Fibroblast of skin of right biceps (primary cell): ENCODE measurements at places on chromosomes 13 and 19.

DNA sequence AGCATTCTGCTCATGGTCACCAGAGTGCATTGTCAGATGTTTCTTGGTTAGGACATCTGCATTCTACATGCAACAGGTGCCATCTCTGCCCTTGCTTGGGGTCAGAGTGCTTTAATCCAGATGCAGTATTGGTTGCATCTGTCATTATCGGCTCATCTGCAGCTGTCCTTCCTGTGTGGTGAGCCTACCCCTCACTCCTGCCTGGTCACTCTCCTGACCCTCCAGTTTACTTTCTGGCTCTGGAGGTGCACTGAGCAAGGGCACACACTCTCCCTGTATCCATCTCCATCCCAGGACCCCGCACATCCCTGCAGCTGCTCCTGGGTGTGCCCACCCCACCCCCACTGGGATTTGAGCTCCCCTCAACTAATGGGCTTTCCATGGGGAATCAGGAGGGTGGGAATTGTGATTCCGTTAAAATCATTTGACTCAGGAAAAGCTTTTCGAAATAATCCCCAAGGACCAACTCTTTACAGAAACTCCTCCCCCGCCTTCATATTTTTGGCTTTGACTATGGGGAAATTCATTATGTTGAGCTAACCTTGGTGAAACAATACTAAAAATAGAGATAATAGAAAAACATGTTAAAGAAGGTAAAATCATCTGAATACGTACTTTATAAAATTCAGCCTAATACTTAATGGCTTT is 70.2 kb downstream of the COL4A2 start:
- DNase-seq, result peak; percentile 52

GRCh38 chr13:40376296-40376849 is 290.1 kb downstream of the FOXO1 start:
- DNase-seq, result no peak

DNA sequence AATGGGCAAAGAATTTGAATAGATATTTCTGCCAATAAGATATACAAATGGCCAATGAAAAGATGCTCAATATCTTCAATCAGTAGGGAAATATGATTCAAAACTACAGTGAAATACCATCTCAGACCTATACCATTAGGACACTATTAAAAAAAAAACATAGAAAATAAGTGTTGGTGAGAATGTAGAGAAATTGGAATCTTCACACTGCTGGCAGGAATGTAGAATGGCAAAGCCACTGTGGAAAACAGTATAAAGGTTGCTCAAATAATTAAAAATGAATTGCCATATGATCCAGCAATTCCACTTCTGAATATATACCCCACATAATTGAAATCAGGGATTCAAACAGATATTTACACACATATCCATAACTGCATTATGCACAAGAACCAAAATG is 88.1 kb upstream of the STARD13 start:
- DNase-seq, result no peak

DNA sequence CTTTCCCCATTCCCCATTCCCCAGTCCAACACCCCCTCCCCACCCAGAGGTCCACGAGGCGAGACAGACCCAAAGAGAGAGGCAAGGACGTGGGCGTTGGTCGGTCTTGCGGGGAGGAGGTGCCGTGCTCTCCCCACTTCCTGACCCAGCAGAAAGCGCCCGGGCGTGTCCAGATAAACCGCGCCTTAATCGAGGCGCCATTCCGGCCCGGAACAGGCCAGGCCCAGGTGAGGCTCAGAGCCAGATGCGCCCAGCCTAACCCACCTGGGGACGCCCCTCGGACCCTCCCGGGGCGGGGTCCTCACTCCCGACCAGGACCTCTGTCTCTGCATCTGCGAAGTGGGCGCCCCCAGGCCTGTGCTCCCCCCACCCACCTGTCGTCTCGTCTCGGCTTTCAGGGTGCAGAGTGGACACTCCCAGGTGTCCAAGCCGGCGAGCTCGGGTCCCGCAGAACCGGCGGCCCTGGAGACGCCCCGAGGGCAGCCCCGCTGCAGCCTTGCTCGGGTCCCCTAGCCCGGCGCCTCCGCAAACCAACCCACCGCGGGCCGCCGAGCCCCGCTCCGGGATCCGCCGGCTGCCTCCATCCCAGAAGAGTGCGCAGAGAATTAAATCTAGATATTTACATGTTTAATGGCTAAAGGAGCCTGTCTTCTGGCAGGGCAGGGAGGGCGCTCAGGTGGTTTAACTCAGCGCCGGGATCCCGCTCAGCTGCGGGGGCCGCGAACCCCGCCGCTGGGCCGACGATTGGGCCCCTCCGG is 5.0 kb upstream of the ONECUT3 start:
- DNase-seq, result no peak

- DNase-seq, result no peak
Measured at GRCh38 chr13:42453091-42453645, 120.8 kb upstream of the TNFSF11 start.

GRCh38 chr13:91154558-91155353 is 192.7 kb upstream of the MIR17HG start:
- DNase-seq, result peak; percentile 80
